ENCODE measurements at places on chromosomes 2 and 18.

DNA sequence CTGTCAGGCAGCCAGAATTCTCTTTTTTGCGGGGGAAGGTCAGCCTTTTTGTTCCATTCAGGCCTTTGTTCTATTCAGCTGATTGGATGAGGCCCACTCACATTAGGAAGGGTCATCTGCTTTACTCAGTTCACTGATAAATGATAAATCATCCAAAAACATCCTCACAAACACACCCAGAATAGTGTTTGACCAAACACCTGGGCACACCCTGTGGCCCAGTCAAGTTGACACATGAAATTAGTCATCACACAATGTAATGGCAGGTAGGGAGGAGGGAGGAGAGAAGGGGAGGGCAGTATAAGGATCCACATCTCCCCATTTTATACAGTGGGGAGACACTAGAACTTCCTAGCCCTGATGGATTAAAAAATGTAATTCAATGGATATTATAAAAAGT lies 8.3 kb upstream of the RMC1 start:
- no peak for DNase-seq

- DNase-seq = no peak
These were observed 293.5 kb downstream of the ARHGAP15 start for GRCh38 chr2:143422681-143423080.

- DNase-seq = no peak
These were observed 185.9 kb upstream of the FOSL2 start for GRCh38 chr2:28206762-28207161.

DNA sequence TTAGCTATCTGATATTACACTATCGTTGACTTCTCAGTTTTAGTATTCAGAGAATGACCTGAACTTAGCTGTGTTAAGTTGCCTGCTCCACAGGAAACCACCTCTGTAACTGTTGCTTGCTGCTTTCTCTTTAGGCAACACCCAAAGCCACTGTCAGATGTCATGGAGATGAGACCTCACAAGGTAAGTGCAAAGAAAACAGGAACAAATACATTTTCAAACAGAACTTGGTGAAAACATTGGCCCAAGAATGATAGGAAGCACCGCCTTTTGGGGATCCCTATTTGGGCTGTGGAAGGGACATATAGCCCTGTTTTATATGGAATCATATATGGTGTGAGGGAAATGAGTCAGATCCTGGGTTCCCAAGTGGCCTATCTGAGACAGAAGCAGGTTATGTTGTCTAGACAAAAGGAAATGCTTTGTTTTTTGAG lies 143.4 kb downstream of the UBE2E3 start:
- DNase-seq = no peak

DNA sequence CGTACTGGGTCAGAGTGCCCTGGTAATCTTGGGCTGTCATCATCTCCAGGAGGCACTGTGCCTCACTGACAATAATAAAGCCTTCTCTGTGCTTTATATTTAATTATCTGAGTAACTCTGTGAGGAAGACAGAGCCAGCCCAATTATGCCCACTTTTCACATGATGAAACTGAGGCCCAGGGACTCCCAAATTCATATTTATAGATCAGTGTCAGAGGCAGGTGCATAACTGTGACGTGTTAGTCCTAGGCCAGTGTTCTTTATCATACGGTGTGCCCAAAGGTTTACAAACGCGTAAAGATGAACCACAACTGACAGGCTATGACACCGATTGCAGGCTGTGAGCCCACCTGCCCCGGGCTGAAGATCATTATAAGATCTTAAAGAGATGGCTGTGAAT lies 65.4 kb downstream of the XDH start:
- DNase-seq = no peak

- no peak for DNase-seq
These were observed 34.2 kb downstream of the TMEM131 start for GRCh38 chr2:97961534-97961933.

DNA sequence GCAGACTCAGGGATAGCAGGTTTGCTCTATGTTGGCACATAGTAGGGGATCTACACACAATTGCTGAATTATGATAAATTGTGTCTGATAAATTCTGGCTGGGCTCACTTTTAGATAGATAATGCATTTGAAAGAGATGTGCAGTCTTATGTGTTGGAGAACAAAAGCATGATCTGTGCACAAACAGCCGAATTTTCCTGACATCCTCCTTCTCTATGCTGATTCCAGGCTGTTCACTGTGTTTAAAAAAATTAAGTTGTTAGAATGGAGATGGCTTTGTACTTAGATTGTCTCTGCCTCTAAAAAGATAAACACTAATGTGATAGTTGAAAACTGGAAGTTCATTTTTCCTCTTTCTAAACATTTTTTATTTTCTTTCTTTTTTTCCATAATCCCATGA lies 2.1 kb downstream of the CERS6 start:
- no peak for DNase-seq

DNA sequence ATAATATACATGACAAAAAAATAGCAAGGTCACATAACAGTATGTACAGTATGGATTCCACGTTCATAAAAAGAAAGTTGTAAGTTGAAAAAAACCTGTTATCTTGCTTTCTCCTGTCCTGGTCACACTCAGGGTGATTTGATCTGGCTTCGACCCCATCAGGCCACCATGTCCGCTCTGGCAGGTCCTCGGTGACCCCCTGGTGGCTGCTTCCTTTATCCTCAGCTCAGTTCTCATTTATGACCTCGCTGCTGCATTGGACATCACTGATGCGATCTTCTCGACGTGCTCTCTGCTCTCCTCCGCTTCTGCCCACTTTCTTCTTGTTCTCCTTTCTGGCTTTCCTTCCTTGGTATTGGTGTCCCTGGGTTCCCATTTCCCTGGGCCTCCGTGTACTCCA lies 29.7 kb downstream of the DGKD start:
- no peak for DNase-seq

DNA sequence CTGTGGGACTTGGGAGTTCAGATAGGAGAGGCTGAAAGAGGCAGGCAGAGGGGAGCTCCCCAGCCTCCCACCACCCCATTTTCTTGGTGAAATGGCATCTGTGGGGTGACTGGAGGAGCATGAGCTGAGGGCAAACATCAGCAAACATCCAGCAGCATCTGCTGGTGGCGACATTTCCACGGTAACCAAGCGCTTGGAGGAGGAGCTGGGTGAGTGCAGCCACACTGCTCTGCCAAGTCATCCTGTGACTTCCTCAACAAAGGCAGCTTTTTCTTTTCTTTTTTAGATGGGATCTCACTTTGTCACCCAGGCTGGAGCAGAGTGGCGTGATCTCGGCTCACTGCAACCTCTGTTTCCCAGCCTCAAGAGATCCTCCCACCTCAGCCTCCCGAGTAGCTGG lies 5.6 kb downstream of the TXNL4A start:
- peak; percentile 90 for DNase-seq

- no peak for DNase-seq
These were observed 8.3 kb upstream of the CTIF start for GRCh38 chr18:48530399-48531081.

- no peak for DNase-seq
These were observed 7.7 kb upstream of the NFATC1 start for GRCh38 chr18:79388043-79388442.

DNA sequence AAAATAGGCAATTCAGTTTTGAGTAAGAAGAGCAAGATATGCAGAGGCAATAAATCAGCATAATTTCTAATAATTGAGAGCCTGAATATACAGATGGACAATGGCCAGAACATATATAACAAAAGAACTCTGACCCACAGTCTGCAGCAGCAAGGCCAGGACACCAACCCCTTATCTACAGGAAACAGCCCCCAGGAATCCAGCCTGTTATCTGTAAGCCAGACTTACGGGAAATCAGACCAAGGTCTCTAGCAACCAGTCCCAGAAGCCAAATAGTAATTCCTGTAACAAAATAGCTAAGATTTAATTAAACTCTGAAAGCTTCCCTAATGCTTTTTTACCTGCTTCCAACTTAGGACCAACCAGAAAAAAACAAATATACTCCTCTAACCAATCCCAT lies 434.5 kb upstream of the GYPC start:
- DNase-seq = no peak

GRCh38 chr2:84160453-84160852 lies 298.6 kb downstream of the SUCLG1 start:
- no peak for DNase-seq

DNA sequence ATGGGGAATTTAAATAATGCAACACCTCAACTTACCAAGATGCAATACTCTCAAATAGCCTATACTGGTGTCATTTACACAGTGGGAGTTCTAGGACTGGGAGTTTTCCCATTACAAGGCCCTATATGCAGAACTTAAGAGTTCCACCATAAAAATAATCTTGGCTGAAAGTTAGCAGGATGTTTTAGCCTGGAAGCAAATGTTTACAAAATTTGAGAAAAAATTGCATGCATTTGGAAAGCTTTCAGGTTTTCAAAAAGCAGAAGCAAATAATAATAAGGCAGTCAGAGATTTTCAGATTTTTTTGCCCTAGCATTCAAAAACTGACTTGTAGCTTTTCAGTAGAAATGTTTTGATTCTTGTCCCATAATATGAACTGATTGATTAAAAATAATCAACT lies 397.3 kb downstream of the ARHGAP15 start:
- no peak for DNase-seq

DNA sequence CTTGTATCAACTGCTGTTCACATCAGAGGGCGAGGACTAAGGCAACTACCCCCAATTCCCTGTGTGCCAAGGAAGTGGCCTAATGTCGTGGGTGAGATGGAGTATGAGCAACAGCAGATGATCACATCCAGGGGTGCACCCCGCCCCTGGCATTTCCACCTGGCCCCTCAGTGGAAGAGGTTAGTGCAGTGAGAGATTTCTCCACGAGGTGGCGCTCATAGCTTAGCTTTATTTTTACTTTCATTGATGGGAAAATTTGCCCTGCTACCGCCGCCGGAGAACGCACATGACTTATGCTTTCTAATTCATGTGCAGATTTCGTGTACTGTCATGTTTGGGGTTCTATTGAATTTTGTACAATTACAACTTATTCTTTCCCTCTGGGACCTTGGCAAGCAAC lies 470.6 kb upstream of the MEX3C start:
- DNase-seq = peak; percentile 55

DNA sequence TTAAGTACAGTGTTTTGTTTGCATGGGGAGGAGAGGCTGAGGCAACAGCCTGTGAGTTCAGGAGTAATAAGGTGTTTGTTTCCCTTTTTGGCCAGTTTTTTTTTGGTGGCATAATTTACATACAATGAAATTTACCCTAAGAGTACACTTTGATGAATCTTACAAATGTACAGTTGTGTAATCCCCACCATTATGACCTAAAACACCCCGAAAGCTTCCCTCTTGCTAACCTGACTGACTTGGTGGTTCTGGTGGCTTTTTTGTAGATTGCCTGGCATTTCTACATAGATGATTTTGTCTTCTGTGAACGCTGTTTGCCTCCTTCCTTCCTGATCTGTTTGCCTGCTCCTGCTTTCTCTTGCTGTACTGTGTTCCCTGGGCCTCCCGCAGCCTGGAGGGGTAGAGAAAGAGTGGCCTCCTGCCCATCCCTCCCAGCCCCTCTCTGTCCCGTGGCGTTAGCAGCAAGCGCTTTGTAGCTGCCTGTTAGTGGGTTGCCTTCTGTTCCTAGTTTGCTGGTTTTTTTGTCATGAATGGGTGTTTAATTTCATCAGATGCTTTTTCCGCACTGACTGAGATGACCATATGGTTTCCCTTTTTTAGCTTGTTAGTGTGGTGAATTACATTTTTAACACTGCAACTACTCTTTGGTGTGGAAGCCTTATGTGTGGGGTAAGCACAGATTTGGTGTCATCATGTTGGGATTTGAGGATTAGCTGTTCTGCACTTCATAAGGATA lies 32.1 kb downstream of the ASAP2 start:
- no peak for DNase-seq

GRCh38 chr18:26546170-26546874 lies 2.0 kb downstream of the KCTD1 start:
- no peak for DNase-seq

- DNase-seq = no peak
These were observed 30.0 kb upstream of the ERMN start for GRCh38 chr2:157355618-157356017.

- DNase-seq = no peak
These were observed 41.9 kb upstream of the ODC1 start for GRCh38 chr2:10489842-10490555.

- no peak for DNase-seq
These were observed 128.0 kb upstream of the SP5 start for GRCh38 chr2:170587117-170587516.

Measured in HL-60 (cell line).